ENCODE measurements at places on chromosomes 4 and X. TPM values are rescaled to one million over a fixed set of nuclear protein-coding genes. Genes with fewer than 3 reads are reported as not detected.
A peak's percentile ranks its signal among the peaks of the same experiment; 100 is the strongest.

GRCh38 chr4:7629501-7630254, 194.9 kb upstream of the PSAPL1 start:
- DNase-seq, result no peak

BLTP1 gene
- 12.0 TPM for polyA plus RNA-seq

- no peak for DNase-seq
Observed at GRCh38 chr4:106358899-106359298, 9.7 kb downstream of the GIMD1 start.

TMPRSS11B gene
- 0.02 TPM for polyA plus RNA-seq

SSX2B gene
- not detected for polyA plus RNA-seq

GRCh38 chrX:40976981-40977380, 108.3 kb upstream of the USP9X start:
- DNase-seq, result no peak

GRCh38 chr4:602559-602942, 22.8 kb upstream of the PDE6B start:
- peak; percentile 66 for DNase-seq

DNA sequence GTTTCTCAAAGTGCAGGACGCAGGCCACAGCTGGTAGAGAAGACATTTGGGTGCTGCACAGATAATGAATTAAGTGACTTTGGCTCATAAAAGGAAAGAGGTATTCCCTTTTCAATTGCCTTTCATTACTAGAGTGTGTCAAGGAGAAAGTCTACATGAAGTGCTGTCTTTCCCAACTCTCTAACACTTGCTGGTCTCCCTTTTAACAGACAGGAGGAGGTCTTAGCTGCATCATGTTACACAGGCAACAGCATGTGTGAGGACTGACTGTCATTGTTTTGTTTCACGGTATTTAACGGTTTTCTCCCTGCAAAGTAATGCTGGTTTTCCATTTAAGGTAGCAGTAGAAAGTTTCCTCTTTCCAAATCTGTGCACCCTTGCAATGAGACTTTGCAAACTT, 291.3 kb upstream of the LDB2 start:
- DNase-seq, result no peak

DNA sequence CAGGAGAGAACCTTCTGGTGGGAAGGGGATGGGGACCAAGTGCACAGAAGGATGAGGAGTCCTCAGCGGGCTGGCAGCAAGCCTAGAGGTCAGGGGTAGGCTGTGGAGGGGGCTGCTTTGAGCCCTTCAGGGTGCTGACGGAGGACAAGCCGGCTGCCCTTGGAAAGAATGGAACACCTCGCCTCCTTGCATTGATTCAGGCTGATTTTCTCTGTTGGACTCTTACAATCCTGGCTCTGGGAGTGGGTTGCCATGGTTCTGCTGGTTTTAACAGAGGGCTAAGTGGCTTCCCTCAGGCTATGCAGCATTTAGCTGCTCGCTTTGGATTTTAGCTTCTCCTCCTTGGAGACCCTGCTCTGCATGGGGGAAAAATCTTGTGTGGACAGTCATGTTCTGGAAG, 49.4 kb upstream of the CHRNA9 start:
- DNase-seq, result no peak

DNA sequence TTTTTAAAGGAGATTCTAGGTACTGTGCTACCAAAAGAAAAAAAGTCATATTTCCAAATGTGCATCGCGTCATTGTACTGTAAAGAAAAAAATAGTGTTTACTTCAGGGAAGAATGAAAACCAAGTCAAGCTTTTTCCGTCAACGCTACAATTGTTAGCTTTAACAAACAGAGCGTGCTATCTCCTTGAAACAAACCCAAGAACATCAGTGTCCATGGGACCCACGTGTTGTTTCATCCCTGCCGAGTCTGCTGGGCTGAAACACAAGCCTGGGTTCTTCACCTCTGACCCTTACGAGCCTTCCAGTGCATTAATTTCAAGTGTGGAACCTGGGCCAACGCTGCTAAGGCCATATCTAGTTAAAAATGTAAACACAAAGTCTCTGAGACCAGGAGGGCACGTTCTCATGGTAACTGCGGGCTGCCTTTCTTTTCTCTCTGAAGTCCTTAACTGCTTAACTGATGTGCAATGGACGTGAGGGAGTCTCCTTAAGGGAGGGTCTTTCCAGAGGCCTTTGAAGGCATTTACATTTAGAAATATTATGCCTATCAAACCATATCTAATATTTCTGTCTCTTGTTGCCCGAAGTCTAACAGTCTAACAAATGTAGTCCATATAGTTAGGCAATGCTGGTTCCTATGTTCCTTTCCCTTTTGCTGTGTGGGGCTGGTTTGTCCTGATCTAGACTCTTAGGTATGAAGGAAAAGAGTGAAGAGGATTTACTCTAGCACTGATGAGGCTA, 36.3 kb downstream of the ING2 start:
- no peak for DNase-seq

DNA sequence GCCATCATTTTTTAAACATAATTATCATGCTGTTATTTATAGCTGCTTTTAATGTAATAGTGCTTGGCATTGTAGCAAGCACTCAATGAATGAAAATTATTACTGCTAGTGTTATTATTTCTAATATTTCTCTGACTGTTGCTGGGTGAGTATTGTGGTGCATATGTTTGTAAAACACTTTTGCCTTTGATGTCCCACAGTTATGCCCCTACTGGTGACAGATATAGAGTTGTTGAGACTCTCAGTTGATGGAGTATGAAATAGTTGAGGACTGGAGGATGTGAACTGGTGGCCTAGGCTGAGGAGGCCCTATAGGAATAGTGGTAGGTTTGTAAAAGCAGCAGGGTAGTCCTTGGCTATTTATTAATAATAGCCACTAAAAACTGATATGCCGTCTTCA, 9.6 kb downstream of the INTS6L start:
- no peak for DNase-seq

PAGE1 gene
- not detected for polyA plus RNA-seq

DNA sequence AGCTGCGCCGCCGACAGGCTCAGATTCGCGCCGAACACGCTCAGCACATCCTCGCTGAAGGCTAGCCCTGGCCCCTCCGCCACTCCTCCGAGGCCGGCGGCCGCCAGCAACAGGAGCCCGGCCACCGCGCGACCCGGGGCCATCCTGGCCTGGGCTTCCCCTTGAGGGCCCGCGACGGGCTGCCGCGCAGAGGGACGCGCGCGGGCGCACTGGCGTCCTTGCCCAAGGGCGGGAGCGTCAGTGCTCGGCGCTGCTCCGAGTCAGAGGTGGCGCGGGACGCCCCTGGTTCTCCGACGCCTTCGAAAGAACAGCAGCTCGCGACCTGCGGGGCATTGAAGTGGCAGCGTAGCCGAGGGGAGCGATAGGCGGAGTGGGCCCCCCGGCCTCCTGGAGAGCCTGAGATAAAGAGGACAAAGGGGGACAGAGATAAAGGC, 745 bp downstream of the SLC39A8 start:
- peak; percentile 74 for DNase-seq

Measured in liver (tissue), 10 donors.